ENCODE measurements at places on chromosomes 13 and 19.

- DNase-seq, result no peak
Observed at GRCh38 chr13:58795715-58796114, 1164.2 kb downstream of the PCDH17 start.

DNA sequence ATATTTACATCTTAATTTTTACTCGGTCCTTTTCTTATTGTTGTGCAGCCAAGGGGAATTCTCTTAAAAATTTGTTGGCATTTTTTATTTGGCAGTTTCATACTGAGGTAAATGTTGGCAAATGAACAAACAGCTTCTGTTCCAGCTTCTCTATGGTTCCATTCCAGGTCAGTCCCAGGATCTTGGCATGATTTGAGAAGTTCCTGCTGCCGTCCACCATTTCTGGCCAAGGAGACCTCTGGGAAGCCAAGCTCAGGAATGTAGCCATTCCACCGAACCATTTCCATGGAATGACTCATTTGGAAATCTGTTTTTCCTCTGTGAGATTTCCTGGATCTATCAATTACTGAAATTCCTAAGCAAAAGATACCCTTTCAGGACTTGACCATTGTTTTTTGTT is 43.9 kb downstream of the SLC10A2 start:
- no peak for DNase-seq

- no peak for DNase-seq
Observed at GRCh38 chr13:39209731-39210531, 171.7 kb downstream of the NHLRC3 start.

DNA sequence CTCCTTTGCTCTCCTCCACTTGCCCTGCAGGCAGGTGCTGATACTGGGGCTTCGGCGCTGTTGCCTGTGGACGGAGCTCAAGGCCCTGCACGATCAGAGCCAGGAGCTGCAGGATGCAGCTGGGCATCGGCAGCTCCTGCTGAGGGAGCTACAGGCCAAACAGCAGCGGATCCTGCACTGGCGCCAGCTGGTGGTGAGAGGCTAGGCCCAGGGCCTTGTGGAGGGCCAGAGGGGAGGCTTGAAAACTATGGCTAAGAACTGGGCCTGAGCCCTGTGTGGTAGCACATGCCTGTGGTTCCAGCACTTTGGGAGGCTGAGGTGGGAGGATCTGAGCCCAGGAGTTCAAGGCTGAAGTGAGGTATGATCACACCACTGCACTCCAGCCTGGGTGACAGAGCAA is 6.3 kb downstream of the HAUS5 start:
- no peak for DNase-seq

DNA sequence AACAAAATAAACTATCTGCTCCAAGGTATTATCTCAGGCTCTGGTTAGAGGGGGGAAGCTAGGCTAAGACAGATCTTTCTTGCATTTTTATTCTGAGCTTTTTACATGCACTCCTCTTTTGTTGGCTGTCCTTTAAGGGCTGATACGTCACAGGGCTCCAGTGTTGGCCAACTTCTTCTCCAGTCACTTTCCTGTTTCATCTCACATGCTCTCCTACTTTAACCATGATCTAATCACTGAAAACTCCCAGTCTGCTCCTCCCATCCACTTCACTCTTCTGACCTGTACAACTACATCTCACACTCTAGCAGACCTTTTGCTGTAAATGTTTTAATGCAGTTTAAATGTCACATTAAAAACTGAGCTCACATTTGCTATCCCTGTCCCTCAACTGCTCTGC is 510.0 kb upstream of the KLF12 start:
- DNase-seq, result no peak

- DNase-seq, result no peak
Observed at GRCh38 chr19:55857149-55857548, 20.8 kb downstream of the NLRP4 start.

- DNase-seq, result peak; percentile 40
Observed at GRCh38 chr19:48329167-48329891, 4.0 kb downstream of the EMP3 start.

- no peak for DNase-seq
Observed at GRCh38 chr13:44400736-44401135, 27.1 kb downstream of the SERP2 start.

- peak; percentile 55 for DNase-seq
Observed at GRCh38 chr19:40592170-40592569, 9.0 kb upstream of the LTBP4 start.

DNA sequence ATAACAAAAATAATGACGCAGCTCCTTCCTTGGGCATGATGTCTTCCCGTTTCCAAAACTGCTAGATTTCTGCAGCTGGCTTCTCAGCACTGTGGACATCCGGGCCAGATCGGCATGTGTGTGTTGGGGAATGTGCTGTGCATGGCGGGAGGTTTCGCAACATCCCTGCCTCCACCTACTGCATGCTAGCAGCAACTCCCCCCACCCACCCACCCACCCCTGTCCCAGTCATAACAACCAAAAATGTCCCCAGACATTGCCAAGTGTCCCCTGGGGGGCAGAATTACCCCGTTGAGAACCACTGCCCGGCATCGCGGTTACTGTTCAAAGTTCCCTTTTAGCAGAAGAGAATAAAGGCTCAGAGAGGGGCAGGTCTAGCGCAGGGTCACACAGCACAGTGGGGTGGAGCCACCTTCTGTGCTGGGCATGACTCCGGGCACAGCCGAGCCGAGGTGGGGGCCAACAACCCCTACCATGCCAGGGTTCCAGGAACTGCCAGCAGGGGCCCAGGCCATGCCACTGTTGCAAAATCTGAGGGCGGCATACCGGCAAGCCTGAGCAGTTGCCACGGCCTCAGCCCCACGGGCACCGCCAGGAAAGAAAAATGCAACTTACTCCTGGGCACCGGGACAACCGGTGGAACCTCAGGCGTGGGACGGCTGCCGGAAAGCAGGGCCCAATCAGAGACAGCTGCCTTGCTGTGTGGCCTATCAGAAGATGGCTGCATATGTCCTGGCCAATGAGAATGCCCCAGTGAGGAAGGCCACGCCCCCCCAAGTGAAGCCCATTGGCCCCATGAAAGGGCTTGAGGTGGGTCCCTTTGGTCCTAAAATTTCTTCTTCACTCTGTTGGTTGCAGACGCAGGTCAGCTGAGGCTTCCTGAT is 22.5 kb upstream of the NFIC start:
- peak; percentile 64 for DNase-seq

DNA sequence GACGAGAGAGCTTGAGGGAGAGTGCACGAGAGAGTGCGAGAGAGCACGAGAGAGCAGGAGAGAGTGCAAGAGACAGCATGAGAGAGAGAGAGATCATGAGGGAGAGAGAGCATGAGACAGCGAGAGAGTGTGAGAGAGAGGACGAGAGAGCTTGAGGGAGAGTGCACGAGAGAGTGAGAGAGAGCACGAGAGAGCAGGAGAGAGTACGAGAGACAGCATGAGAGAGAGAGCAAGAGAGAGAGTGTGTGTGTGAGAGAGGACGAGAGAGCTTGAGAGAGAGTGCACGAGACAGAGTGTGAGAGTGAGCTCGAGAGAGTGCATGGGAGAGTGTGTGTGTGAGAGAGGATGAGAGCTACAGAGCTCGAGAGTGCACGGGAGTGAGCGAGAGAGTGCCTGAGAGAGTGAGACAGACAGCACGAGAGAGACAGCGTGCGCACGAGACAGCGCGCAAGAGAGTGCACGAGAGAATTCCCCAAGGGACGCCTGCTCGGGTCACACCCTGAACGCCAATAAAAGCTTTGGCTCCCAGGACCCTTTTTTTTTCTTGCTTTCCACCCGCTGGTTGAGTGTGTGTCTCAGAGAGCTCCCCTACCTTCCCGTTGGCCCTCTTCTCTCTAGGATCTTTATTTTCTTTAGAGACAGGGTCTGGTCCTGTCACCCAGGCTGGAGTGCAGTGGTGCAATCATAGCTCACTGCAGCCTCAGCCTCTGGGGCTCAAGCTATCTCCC is 3.7 kb downstream of the CD70 start:
- no peak for DNase-seq

DNA sequence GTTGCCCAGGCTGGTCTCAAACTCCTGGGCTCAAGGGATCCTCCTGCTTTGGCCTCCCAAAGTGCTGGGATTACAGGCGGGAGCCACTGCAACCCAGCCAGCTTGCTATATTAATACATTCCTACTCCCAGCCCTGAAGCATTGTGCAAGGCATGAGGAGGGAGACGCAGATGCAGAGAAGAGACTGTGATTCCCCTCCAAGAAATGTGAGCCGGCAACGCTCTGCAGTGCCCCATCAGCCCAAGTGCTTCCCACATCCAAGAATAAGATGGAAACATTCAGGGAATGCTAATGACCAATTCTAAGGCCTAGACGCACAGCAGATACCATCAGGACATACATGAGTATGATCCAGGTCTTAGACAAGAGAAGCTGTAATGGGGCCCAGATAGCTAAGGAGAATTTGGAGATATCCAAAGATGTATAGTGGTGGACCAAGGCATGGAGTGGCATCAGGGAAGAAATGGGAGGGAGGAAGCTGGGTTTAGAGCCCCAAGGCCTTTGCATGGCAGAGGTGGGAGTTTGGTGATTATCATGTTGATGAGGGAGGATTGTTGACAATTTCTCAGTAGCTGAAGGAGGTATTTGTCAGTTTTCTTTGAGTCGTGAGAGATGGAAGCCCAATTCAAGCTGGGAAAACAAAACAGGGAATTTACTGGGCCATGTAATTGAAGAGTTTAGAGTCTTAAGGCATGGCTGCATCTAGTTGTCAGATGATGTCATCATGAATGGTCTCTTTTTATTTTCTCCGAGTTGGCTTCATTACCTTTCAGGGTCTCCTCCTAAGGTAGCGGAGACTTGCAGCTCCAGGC is 2.9 kb downstream of the PPM1N start:
- DNase-seq, result no peak

DNA sequence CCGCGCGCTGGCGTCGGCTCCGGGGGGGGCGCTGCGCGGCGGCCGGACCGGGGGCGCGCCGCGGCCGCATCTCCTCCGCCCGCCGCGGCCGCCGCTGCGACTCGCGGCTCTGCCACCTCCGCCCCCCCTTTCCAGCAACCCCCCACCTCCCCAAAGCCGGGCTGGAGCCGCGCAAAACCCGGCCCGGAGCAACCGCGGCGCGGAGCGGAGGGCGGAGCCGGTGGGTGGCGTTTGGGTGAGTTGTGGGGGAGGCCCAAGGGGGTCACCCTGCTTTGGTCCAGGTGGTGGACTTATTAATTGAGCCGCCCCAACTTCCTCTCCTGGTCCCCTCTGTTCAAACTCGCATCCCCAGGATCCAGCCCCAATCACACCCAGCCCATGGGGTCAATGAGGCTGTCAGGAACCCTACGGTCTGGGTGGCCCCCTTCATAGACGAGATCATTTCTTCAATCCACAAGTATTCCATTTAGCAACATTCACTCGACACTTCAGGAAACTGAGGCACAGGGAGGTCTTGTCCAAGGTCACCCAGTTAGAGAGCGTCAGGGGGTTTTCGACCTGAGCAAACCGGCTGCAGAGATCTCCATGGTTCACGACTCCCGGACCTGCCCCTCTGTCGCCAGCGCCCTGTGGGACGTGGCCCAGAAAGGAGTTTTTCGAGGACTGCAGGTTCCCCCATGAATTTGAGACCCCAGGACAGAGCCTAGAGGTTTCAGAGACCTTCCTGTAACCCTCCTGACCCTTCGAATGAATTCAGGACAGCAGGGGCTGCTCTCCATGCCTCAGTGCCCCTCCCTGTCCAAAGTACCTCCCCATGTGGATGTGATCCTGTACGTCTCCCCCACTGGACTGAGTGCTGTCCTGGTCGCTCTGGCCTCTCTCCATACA is 22.4 kb upstream of the SEMA6B start:
- no peak for DNase-seq

DNA sequence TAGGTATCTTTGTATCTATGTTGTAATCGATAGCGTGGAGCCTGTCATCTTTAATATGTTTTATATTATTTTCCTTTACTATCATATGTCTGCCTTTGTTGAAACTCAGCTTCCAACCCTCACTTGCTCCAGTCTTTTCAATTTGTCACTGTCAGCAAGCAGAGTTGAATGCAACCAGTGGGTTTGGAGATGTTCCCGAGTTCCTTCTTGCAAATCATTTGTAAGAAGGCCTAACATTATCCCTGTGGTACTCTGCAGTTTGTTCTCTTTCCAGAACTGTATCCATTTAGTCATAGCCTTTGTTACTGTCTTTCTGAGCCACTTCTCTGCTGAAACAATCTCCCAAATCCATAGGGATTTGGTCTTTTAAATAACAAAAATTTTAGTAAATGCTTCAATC is 41.8 kb downstream of the RNASEH2B start:
- DNase-seq, result no peak

DNA sequence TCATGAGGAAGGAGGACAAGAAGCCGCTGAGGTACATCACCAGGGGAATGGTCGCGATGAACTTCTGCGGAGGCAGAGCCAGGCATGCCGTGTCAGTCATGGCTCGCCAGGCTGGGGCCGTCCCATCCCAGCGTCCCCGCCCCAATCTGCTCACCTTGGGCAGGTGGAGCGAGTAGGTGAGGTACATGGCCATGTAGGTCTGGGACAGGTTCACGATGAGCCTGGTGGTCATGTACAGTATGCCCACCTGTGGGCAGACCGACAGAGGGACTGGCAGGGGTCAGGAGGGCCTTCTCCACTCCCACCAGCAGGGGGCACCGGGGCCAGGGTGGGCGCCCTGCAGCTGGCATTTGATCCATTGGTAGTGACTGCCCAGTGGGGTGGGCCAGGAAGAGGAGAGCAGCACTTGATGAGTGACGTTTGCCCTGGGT is 8.3 kb downstream of the TEKTIP1 start:
- no peak for DNase-seq

GRCh38 chr13:91228940-91229339 is 118.5 kb upstream of the MIR17HG start:
- no peak for DNase-seq

DNA sequence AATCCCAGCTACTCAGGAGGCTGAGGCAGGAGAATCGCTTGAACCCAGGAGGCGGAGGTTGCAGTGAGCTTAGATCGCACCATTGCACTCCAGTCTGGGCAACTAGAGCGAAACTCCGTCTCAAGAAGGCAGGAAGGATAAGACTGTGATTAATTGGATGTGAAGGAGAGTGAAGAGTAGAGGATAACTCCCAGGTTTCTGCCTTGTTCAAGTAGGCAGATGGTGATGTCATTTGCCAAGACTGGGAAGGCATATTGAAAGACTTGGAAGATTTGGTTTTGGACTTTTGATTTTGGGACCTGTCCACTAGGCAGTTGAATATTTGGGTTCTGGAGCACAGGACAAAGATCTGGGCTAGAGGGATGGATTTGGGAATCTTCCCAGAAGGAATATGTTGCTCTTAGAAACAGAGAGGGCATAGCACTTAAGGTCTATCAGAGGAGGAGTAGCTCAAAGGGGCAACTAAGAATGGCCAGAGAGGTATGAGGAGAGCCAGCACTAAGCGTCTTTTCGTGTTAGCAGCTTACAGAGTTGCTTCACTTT is 20.0 kb downstream of the GARRE1 start:
- no peak for DNase-seq

DNA sequence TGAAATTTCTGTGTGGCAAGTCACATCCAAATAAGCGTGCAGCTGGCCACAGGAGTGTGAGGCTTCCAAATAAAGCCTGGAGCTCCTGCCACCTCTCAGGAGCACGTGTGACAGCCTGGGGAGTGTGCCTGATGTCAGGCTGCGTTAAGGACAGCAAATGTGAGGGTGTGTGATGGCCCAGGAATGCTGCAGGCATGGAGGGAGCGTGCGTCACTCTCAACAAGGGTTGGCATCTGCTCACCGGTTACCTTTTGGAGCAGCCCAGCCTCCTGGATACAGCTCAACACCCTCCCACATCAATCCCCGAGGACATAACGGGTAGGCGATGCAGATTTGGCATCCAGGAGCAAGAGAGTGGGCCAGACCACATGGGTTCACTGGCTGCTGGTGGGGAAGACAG is 19.0 kb downstream of the NUMBL start:
- DNase-seq, result no peak

All from CD4-positive, alpha-beta T cell treated with Interferon alpha-2 for 1 hour (primary cell).